Activated CD8-positive, alpha-beta T cell treated with anti-CD3 and anti-CD28 coated beads, Interleukin-2, amount 10 ng/mL, durations not matched to agents 7 days and 5 days (primary cell): ENCODE measurements at places on chromosomes 5 and 9.

DNA sequence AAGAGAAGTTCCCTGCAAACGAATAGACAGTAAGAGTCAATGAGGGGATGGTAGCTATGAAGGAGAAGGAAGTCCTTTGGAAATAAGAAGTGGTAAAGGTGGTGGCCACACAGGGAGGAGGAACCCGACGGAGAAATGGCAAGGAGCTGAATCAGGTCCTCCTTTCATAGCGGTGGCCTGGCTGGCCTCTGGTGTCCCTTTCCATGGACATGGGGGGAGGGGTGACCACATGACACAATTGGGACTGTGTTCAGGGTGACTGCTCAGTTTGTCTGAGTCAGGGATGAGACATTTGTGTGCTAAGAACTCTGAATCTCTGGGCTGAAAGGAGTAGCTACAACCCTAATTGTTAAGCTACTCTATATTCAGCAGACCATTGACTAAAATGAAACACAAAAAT, 28.7 kb upstream of the TIMD4 start:
- no peak for DNase-seq

- DNase-seq = peak; percentile 70
These were observed 44.4 kb downstream of the GALNT12 start for GRCh38 chr9:98851730-98852459.

- no peak for DNase-seq
These were observed 51.9 kb downstream of the LMX1B start for GRCh38 chr9:126665644-126666035.

GRCh38 chr5:116045821-116046220, 13.5 kb downstream of the ARL14EPL start:
- no peak for DNase-seq

DNA sequence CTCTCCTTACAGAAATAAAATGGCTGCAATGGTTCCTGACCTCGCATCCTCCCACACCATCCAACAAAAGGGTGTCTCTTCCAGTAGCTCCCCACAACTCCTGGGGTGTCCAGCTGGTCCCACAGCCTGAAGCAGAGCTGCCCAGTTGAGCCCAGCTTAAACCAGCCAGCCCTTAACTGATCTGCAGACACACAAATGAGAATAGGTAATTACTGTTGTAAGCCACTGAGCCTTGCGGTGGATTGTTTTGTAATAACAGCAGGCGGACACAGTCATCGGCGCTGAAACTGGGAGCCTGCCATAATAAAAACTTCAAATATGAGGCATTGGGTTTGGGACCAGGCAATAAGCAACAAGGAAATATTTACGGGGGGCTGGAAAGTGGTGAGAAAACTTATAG, 10.4 kb upstream of the ZBTB43 start:
- no peak for DNase-seq

GRCh38 chr9:7467186-7467585, 332.4 kb downstream of the DMAC1 start:
- no peak for DNase-seq

DNA sequence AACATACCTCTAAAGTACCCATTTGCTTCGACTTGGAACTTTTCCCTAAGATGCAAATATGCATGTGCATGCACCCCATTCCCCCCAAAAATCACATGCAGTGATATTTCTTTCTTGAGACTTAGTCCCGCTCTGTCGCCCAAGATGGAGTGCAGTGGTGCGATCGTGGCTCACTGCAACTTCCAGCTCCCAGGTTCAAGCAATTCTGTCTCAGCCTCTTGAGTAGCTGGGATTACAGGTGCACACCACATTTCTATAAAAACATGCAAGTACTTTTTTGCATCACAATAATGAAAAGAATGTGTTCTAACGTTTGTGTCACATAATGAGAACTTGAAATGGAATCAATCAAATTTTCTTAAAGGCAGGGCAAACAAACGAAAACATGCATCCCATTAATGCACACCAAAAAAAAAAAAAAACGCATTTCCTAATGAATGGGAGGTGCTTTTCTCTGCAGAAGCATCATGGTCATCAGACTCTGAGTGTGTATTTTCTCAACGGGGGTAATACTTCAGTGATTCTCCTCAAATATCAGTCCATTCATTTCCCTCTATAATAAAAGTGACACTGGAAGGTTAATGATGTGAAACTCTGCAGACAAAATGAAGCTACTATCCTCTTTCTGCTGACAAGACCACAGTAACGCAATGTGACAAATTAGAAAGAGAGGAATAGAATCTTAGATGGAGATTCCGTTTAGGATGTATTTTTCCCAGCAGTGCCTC, 389.4 kb downstream of the CTNND2 start:
- DNase-seq = no peak

DNA sequence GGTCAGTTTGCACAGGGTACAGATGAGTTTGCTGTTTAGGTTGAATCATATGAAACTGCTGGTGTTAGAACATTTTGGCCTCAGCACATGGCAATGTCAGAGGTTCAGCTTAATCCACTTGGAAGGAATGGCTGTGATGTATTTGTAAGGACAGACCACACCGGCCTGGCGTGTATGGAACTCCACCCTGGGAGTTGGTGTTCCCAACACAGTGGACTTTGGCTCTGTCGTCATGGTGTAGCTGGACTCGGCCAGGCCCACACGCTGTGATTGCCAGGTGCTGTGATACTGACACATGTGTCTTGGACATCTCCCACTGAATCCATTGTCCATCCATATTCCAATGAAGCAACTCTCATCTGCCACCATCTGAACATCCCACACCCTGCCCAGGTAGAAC, 90.3 kb downstream of the ZNF618 start:
- DNase-seq = no peak

GRCh38 chr5:90000351-90000750, 409.2 kb downstream of the CETN3 start:
- DNase-seq = no peak

DNA sequence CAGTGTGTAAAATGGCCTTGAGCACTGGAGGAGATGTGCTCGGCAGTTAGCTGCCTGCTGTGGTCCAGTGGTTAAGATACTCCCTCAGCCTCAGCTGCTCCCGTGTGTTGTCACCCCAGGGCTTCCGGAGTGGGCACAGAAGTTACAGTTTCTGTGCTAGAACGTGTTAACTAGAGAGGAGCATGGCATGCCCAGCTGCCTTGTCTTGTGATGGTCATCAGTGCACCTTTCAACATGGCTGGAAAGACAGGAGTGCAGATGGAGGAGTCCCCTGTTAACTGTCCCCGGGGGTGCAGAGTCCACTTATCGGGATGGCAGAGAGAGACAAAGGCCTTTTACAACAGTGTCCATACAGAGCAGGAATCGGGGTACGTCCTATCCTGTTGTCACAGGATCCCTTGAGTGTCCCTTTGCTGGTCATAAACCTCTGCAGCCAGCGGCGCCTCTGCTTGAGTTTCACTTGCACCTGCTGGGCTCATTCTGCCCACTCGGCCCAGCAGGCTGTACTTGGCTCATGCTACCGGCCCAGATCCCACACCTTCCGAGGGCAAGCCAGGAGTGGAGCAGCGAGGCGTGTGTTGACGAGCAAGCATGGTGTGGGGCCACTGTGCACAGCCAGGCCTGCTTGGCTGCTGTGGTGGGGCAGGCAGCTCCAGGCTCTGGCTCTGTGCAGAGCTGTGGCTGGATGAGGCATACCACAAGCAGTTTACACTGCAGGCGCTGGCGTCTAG, 112.6 kb downstream of the EHMT1 start:
- DNase-seq = no peak

- DNase-seq = no peak
These were observed 14.0 kb downstream of the FAM240B start for GRCh38 chr9:38705917-38706316.

GRCh38 chr5:72468024-72468423, 39.2 kb downstream of the ZNF366 start:
- no peak for DNase-seq

- peak; percentile 36 for DNase-seq
These were observed 8.6 kb upstream of the AQP3 start for GRCh38 chr9:33455945-33456344.

- DNase-seq = no peak
These were observed 42.7 kb upstream of the LIFR start for GRCh38 chr5:38598994-38599617.

GRCh38 chr5:36535378-36535777, 71.0 kb upstream of the SLC1A3 start:
- no peak for DNase-seq

GRCh38 chr5:43192558-43193180, 644 bp downstream of the NIM1K start:
- peak; percentile 23 for DNase-seq

GRCh38 chr5:4628645-4629385, 511.3 kb upstream of the ADAMTS16 start:
- DNase-seq = no peak

GRCh38 chr9:120901755-120902568, 24.6 kb downstream of the TRAF1 start:
- DNase-seq = no peak

DNA sequence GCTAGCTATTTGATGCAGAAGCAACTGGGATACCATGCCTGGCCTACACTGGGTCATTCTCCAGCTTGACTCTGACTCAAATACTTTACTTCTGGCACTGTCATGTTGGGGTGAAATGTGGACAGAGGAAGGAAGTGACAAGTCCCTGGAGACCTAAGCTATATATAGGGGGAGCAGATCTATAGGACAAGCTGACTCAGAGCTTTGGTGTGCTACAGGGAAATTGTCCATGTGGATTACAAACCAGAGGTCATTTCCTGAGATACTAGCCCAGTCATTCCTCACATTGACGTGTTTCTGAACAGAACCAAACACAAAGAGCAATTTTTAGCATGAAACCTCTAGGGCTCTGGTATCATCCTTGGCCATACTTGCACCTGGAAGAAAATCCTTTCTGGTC, 531.6 kb upstream of the CLINT1 start:
- no peak for DNase-seq

- DNase-seq = no peak
These were observed 134.8 kb upstream of the ALDH1B1 start for GRCh38 chr9:38257626-38258215.

DNA sequence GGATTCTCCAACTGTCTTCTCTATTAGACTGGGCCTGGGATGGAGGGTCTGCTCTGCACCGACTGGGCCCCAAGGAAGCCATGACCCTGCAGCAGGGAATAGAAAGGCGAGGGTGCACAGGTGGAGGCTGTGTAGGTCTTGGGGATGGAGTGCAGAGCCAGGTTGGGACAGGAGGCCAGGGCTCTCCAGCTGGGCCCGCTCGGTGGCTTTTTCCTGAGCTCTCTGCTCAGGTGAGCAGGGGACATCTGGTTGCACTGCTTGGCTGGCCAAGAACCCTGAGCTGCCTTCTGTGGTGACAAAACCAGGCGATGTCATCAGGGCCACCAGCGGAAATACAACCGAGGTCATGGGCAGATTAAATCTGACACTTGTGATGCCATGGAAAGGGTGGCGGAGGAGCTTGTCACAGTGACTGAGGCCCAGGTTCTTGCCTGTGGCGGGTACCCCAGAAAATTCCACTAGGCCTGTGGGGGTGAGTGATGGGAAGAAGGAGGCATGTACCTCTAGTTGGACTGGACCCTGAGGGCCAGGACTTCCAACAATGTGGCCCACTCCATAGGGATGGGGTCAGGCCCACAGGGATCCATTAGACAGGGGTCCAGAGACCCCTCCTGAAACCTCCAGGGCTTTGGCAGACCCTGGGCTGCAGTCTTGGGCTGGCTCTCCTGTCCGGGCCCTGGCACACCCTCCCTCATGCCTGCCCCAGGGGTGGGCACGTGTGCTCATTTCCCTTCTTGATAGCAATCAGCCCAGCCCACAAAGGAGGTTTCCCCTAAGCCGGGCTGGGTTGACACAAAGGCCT, 4.4 kb upstream of the IL3 start:
- DNase-seq = peak; percentile 74

- DNase-seq = no peak
These were observed 274.5 kb downstream of the MAST4 start for GRCh38 chr5:66870708-66871107.

GRCh38 chr9:33024126-33024965, 727 bp upstream of the DNAJA1 start:
- DNase-seq = peak; percentile 28

GRCh38 chr5:180098991-180099732, 27.6 kb upstream of the RNF130 start:
- DNase-seq = no peak

DNA sequence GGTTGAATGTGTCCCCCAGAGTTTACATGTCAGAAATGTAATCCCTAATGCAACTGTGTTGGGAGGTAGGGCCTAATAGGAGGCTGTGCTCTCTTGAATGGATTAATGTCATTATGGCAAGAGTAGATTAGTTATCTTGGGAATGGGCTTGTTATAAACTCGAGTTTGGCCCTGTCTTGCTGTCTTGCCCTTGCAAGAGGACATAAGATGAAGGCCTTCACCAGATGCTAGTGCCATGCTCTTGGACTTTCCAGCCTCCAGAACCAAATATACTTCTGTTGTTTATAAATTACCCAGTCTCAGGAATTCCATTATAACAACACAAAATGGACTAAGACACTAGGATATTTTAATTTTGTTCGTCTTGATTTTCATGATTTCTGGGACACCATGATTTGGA, 5.4 kb downstream of the PIK3R1 start:
- DNase-seq = no peak

- DNase-seq = no peak
These were observed 25.9 kb upstream of the TRPM3 start for GRCh38 chr9:71147368-71147767.

GRCh38 chr5:108660291-108660690, 87.4 kb upstream of the FER start:
- no peak for DNase-seq

DNA sequence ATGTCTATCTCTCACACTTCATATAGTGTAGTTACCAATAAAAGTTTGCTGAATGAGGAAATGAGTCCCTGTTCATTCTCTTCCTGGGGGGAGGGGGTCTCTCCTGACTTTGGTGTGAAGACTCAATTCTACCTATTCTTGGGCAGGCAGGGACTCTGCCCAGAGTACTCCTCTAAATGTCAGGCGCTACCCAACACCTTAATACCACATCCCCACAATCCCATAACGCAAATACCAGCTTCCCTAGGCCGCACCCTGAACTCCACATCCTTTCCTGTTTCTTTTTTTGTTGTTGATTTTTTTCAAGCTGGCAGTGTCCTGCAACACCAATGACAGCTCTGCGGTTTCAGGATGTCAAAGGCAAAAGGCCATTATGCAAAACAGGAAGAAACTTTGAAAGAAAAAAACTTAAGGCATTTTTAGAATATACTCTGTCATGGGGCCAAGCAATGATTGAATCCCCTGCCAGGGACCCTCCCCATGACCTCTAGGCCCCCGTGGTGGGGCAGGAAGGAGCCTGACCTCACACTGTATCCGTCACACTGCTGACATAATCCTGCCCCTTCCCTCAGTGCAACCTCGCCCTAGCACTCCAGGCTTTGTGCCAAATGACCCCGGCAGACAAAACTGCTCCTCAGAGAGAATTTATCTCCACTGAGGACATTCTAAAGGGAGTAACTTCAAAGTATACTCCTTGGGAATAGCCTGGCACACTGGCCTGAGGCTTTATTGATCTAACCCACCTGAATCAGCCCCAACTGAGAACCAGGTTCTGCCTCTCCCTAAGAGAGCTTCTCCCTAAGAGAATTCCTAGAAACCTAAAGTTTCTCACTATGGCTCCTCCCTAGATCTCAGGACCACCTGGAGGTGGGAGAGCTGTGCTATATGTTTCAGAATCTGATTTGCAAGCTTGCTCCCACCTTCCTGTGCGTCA, 8.0 kb downstream of the B4GALT1 start:
- peak; percentile 53 for DNase-seq
